Suppressor macrophage (primary cell): ENCODE measurements at places on chromosomes 2 and 18.

DNA sequence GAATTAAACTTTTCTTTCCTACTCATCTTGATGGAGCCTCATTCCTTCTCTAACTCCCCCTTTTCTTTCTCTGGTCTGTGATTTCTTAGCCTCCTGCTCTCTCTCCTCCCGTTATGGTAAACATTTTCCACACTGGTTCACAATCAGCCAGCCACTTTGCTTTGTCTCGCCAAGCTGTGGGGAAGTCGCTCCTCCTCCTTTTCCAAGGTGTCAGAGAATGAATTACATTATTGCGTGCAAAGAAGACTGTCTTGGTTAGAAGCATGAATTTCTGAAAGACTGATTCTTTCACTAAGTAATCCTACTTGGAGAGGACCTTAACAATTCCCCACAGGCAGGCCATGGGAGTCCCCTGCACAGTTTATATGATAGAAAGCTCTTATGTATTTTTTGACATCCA is 46.1 kb downstream of the RASGRP3 start:
- no peak for DNase-seq

GRCh38 chr2:124756048-124756447 is 731.0 kb downstream of the CNTNAP5 start:
- no peak for DNase-seq

DNA sequence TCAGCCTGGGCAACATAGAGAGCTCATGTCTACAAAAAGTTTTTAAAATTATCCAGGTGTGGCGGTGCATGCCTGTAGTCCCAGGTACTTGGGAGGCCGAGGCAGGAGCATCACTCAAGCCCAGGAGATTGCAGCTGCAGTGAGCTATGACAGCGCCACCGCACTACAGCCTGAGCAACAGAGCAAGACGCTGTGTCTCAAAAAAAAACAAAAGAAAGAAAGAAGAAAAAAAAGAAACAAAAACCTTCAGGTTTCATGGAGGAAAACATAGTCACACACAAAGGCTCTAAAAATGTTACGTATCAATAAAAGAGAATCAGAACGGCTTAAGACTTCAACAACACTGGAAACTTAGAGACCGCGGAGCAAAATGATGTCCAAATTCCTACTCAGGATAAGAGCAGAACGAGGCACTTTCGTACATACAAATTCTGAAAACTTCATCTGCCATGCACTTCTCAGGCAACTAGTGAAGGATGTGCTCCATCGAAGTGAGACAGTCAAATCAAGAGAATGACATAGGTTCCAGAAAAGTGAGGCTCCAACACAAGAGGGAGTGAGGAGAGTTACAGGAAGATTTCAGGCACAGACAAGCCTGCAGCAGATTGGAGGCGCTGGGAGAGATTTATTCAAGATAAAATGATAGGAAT is 4.4 kb downstream of the HDLBP start:
- no peak for DNase-seq

GRCh38 chr2:40209761-40210160 is 242.1 kb downstream of the SLC8A1 start:
- DNase-seq = no peak

DNA sequence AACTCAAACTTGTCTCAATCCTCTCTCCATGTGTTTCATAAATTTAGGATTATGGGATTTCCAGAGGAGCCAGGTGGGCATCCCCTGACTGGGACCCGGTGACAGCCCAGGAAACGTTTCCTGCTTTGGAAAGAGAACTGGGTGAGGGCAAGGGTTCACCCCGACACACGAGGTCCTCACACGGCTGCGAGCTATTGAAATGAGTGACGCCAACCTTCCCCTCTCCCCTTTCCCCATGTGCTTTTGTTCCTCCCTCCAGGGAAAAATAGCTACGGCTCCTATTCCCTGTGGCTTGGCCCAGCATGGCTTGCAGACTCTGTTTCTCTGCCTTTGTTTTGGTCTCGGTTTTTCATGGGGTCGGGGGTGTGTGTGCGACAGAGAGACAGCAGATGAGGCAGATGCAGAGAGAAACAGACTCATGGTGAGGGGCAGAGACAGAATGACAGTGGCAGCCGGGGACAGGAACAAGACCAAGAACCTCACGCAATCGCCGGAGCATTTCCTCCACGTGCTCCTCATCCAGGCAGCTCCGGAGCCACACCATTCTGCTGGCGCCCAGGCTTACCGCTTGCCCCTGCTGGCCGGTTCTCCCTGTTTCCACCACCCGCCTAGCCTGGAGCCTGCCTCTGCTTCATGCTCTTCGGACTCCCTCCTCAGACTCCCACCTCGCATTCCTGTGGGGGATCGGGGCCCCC is 238.5 kb downstream of the DYSF start:
- no peak for DNase-seq
